ENCODE measurements at places on chromosomes 12 and 14.

GRCh38 chr14:89750908-89751392, 203.6 kb downstream of the EFCAB11 start:
- no peak for DNase-seq

GRCh38 chr14:21712036-21712435, 38.4 kb upstream of the OR4E1 start:
- no peak for DNase-seq

- DNase-seq: no peak
These were observed 51.2 kb downstream of the GLRX5 start for GRCh38 chr14:95585953-95586620.

DNA sequence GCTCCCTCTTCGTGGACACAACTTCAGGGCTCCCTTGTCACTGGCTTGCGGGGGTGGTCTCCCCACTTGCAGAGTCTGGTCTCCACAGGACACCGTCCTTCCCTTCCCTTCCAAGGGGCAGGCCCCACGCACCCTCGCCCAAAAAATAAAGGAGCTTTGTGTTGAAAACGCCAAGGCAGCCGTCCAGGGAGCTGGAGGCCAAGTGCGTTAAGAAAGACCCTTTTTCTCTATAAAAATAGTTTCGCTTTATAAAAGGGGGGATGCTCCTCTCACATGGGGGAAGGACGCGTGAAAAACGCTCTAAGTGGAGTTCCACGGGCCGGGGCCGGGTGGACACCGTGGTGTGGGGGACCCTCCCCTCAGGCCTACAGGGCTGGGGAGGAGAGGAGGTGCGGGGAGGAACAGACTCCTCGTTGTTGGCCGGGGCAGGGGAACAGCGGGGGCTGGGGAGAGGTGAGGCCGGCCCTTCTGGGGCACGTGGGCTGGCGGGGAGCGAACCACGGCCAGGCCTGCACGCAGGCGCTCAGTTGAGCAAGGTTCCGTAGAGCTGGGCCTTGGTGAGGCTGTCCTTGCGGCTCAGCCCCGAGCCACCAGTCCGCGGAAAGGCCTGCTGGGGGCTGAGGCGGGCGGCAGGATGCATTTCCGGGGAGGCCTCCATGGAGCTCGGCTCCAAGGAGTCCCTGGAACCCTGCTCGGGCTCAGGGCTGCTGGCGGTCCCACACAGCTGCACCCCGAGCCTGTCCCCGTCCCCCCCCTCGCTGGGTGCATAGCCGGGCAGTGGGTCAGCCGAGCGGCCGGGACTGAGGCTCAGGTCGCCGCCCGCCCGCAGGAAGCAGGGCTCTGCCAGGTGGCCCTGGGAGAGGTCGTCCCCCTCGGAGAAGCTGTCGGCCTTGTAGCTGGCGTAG, 49.5 kb downstream of the BEGAIN start:
- DNase-seq: no peak

GRCh38 chr14:35425850-35426249, 21.3 kb upstream of the NFKBIA start:
- no peak for DNase-seq

- DNase-seq: no peak
These were observed 451.1 kb downstream of the PCNX1 start for GRCh38 chr14:71358209-71358931.

DNA sequence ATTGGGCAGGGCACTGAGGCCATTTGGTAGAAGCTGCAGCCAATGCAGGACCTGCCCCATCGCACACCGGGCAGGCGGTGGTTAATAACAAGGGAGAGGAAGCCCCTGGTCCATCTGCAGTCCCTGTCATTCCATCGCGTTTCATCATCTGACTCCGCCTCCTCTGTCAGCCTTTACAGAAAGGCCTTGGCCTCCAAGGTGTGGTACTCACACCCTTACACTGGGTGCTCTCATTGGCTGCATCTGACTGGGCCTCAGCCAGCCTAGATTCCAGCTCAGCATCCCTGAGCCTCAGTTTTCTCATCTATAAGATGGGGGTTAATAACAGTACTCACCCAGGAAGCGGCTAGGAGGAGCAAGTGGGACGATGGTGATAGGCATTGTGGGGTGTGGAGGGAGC, 14.7 kb upstream of the HHIPL1 start:
- no peak for DNase-seq

DNA sequence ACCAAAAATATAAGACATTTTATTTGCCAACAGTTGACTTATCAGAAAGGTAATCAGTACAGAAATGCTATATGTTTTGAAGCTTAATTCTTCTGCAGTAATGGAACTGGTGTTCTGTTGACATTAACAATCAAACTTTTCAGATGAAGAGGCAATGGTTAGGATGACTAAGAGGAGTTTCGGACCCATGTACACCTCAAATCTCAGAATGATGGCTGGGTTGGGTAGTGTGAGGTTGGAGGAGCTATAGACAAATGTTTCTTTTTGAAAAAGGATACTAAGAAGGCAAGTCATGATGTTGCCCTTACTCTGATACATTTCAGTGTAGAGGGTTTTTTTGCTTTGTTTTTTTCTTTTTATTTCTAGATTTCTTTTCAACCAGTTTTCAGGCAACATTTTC, 66.9 kb downstream of the KNTC1 start:
- DNase-seq: no peak

GRCh38 chr14:31078766-31079165, 52.6 kb upstream of the STRN3 start:
- no peak for DNase-seq

DNA sequence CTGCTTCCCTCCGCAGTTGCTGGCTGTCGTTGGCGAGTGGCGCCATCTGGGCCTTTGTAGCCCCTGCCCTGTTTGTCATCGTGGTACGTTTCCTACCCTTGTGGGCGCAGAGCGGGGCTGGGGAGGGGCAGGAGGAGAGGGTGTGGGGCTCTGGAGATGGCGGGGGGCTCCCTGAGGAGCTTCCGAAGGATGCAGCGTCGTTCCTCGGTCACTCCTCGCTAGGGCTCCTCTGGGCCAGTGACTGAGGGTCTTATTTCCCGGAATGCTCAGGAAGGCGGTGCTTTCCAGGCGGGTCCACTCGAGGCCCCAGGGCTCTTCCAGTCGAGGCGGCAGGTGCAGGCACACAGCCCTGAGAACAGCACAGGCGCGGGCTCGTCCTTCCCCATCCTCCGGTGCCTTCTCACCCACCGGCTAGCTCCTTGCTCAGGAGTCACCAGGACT, 167.1 kb downstream of the ADGRD1 start:
- DNase-seq: no peak

- DNase-seq: no peak
These were observed 3.7 kb upstream of the DENND5B start for GRCh38 chr12:31594681-31595080.

DNA sequence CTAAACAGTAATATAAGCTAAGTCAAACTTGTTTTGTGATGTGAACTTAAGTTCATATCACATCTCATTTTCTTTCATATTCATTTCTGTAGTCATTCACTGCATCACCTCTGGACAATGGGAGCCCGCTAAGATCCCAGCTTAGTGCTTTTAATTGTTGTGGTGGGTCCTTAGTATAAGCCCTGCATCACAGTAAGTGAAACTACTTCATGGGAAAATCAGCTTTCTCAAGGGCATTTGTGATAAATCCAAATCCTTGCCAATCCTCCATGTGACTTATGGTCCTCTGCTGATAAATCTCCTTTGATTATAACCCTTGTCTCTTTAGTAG, 98.3 kb downstream of the PLEKHA5 start:
- DNase-seq: no peak

GRCh38 chr12:12099102-12099501, 28.4 kb downstream of the BCL2L14 start:
- no peak for DNase-seq

GRCh38 chr14:75979071-75979571, 2.7 kb downstream of the TGFB3 start:
- DNase-seq: no peak

DNA sequence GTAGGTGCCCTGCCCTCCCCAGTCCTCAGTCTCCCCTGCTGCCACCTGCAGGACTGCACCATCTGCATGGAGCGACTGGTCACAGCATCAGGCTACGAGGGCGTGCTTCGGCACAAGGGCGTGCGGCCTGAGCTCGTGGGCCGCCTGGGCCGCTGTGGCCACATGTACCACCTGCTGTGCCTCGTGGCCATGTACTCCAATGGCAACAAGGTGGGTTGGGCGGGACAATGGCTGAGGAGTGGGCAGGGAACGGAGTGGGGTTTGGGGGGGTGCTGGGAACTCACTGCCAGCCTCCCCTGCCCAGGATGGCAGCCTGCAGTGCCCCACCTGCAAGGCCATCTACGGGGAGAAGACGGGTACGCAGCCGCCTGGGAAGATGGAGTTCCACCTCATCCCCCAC, 38.2 kb downstream of the DTX1 start:
- DNase-seq: no peak
